Neural progenitor cell (in vitro differentiated cells): ENCODE measurements at places on chromosomes 7 and 10.

DNA sequence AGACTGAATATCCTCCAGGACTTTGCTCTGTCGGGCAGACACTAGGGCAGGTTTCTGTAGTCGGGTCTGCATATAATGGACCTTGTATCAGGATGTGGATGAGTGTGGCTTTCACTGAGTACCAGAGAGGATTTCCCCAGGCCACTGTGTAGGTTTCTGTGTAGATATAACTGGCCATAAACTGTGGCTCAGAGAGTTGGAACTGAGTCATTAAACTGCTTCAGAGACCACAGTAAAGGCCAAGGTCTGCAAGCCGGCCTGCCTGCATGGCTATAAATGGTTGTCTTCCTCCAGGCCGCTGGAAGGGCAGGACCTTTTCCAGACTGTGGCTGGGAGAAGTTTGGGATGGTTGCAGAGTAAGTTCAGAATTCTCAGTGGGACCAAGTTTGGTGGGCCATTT, 16.9 kb downstream of the ZNF92 start:
- DNase-seq: no peak

DNA sequence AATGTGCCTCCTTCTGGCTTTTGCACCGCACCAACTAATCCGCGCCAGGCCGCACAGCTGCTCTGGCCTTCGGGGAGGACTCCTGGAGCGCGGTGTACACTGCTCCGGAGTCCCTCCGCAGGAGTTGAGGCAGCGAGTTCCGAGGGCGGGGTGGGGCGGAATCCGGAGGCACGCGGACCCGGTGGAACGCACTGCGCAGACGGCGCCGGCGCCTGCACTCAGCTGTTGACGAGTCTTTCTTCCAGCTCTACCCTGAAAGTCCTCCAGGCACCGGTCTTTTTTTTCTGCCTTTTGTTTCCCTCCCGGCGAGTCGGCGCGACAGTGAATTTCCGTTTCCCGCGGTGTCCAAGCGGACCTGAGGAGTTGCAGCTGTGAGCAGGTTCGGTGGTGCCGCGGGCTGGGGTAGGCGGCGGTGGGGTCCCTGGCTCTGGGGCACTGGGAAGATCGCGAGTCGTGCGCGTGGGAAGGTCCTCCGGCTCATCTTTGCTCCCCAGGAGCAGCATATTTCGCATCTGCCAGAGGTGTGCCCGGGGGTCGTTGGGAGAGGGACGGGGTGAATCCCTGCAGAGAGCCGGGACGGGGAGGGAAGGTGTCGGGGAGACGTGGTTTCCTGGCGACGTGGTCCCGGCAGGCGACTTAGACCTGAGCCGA, 44.1 kb downstream of the SFTPD start:
- peak; percentile 83 for DNase-seq

DNA sequence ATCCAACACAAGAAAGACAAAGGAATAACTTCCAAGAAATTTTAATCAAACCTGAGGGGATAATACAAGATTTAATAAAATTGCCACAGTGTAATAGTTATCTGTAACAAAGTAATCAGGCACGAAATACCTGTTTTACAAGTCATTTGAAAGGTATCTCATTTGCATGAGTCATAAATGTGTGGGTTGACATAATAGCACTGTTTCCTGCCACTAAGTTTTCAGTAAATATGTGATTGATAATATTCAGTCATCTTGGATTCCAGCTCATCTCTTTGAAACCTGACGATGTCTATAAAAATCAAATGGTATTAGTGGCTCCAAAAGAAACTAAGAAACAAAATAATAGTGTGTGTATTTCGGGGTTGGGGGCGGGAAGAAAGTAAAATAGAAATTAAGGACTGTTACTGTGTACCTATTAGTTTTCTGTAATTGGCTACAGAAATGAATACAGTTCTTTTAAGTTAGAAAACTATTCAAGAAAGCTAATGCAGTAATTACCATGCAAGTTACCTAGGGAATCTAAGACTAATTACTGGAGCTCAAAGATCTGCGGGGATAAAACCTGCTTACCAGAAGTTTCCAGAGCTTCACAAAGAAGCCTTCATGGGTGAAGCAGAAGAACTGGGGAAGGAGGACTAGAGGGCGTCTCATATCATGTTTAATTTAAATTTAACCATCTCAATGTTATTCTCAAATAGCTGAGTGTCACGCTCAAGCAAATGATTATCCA, 100.7 kb downstream of the ST8SIA6 start:
- DNase-seq: no peak

DNA sequence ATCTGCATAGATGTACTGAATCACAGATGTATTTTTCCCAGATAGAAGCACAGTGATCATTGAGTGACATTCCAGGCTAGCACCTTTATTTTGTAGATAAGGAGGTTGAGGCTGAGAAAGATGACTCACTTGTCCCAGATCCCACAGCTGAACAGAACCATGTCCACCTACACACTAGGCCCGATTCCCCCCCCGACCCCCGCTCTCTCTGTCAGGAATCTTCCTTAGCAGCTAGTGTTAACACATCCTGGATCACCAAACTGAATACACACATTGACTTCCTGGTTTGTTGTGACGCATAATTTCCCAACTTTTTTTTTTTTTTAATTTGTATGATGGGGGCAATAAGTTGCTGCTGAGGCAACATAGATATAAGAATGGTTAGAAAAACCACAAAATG, 5.2 kb downstream of the SFMBT2 start:
- DNase-seq: no peak

GRCh38 chr7:10211861-10212260, 761.8 kb upstream of the PHF14 start:
- no peak for DNase-seq

- no peak for DNase-seq
Observed at GRCh38 chr7:66627881-66628360, 760 bp upstream of the KCTD7 start.
